SW 1271 (cell line): ENCODE measurements at places on chromosomes 6 and 20.

DNA sequence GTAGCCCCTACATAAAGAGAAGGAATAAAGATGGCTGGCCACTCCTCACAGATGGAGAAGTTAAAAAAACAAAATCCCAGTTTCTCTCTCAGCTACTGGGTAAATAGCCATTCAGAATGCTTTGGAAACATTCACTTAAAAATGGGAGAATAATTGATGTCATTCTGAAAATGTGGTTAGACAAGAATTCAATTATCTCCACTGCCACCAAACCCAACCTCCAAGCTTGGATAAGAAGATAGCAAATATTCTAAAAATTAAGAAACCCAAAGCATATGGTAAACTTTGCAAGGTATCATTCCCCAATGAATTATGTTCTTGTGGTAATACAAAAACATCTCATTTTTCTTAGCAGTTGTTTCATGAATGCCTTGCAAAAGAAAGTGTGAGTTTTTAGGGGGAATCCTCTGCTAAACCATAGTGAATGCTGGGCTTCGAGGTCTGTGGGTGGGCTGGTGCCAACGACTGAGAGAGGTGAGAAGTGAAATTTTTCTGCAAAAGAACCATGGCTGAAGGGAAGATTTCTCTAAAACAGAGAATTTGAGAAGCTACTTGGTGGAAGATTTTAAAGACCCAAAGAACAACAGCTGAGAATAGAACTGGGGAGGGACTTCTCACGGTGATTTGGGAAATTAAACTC, 497.9 kb upstream of the JARID2 start:
- DNase-seq, result no peak

- no peak for DNase-seq
Measured at GRCh38 chr6:140045116-140045515, 670.7 kb upstream of the CITED2 start.

DNA sequence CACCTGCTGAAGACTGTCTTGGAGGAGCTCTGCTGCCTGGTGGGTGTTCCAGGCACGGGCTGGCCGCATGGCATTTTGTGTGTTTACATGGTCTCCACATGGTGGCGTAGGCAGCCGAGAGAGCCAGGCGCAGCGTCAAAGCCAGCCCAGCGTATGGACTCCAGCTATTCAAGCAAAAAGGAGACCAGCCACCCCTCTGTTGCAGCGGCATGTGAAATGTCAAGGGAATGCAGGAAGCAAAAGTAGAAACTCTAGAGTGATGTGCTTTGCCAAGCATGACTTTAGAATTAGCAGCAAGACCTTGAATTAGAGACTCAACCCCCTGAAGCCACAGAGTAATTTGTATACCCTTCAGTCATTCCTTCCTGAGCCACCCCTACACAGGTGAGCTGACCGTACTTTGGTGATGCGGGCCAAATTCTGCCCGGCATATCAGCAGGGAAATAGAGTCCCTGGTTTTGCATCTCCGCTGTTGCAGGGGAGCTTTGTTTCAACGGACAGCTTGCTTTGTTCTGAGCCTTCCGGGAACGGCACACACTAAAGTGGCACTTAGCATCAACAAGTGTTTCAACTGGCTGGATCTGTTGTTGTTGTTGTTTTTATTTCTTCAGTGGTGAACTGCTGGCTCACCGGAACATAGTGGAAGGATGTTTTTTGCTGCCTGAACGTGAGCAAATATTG, 48.5 kb downstream of the FNDC1 start:
- no peak for DNase-seq

GRCh38 chr20:1718604-1719384, 61.2 kb upstream of the SIRPG start:
- DNase-seq, result no peak

- DNase-seq, result no peak
Measured at GRCh38 chr6:136228814-136229213, 21.3 kb downstream of the MTFR2 start.

DNA sequence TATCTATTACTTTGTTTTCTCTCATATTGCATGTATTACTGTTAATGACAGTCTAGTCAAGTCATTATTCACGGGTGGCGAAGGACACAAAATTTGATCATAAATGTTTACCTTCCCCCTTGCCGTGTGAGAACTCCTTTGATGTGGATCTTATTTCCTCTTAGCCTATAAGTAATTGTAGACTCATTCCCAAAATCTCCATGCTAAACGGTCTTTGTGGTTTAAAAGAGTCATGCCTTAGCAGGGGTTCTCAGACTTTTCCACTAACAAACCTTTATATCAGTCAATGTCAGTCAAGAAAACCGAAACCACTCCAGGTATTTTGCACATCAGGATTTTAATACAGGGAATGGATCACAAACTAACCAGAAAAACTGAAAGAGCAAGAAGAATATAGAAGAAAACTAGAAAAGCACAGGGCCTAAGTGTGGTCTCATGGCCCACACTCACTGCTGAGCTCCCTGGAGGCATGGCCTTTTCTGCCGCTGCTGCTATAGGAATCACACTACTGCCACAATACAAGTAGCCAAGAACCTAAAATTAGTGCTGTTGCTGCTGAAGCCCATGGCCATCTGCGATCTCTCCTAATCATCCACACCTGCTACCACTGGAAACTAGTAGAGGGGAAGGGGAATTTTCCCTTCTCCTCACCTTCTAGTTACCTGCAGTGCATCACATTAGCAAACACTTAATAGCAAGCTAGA, 186.0 kb upstream of the POU3F2 start:
- DNase-seq, result no peak

GRCh38 chr6:66866801-66867200, 1159.8 kb upstream of the EYS start:
- no peak for DNase-seq

- no peak for DNase-seq
Measured at GRCh38 chr6:36618366-36619355, 24.5 kb downstream of the SRSF3 start.

DNA sequence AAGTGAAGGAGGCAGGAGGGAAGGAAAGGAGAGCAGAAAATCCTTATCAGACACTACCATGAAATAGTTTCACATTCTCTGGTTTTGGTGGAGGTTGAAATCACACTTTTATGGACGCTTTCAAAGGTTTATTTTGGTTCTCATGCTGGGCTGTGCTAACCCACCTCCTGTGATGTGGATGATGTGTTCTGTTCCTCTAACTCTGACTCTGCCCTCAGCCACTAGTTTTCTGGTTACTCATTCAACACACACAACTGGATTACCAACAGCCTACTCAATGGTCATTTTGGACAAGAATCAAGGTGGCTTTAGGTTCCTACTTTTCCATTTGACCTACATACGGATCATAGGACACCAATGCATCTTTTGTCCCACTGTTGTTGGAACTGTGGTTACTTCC, 522.1 kb upstream of the BTBD3 start:
- DNase-seq, result no peak

- DNase-seq, result no peak
Measured at GRCh38 chr20:22418738-22419137, 165.6 kb downstream of the FOXA2 start.

DNA sequence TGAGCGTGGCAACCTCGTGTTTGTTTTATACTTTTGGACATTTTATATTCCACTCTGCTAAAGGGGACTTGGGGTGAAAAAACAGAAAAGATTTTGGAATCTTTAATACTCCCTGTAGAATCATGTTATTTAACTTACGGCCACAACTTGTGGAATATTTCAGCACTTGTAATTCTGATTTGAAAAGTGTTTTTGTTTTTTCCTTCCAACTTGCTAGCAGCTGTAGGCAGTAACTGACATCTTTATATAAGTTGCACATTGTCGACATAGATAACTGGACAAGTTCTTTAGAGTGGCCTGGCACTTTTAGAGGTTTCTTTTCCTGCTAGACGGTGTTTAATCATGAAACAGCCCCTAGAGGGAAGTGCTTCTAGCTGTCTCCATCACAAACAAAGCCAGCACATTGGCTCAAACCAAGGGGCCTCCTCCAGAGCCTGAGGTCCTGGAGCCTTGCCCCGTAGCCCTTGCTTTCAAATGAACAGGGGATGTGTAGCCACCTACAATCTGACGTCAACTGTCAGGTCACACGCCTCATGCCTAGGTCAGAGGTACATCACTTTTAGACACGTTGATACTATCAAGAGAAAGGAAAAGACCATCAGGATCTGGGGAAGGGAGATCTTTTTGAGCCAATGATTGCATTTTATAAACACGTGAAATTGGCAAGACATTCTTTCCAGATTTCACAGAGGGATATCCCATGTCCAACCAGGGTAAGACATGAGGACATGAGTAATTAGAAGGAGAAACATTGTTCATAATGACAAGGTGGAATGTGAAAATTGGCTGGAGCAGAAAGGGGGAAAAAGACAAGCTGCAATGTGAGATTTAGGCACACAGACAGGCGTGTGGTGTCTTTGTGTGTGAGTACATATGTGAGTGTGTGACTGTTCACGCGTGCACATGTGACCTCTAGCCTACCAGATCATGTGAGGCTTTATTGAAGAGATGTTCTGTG, 92.1 kb downstream of the TXNDC5 start:
- no peak for DNase-seq

DNA sequence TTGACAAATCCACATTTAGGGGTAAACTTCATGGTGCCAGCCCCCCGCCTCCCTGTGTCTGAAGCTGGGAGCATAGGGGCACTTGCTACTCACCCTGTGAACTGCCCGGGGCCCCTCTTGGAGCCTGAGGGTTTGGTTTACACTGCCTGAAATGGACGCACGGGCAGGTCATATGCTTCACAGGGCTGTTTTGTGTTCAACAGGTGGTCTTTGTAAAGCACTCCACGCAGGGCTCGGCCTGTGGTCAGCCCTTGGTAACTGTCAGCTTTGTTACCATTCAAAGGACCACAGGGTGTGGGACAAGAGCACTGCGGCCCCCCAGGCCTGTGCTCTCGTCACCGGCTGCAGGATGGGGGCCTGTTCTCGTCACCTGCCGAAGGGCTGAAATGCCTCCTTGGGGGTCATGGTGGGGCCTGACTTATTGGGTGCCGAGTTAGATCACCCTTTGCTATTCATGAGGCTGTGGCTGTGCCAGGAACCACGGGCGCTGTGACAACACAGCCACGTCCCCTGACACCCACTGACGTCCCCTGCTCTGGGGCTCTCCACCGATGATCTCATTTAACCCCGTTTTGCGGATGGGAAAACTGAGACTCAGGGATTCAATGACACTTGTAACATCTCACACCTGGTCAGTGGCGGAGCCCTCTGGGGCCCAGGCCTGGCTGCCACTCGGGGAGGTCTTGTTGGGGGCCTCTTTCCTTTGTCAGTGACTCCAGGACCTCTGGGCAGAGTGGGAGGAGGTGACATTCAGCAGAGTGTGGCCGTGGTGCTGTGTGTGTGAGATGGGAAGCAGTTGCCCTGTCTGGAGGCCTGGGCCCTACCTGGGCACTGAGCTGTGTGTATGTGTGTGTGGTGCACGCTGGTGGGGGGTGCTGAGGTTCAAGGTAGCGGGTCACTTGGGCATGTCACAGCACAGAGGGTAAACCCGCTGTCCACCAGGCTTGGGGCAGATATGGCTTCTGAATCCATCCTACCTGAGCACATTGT, 24.9 kb downstream of the ZBP1 start:
- no peak for DNase-seq

DNA sequence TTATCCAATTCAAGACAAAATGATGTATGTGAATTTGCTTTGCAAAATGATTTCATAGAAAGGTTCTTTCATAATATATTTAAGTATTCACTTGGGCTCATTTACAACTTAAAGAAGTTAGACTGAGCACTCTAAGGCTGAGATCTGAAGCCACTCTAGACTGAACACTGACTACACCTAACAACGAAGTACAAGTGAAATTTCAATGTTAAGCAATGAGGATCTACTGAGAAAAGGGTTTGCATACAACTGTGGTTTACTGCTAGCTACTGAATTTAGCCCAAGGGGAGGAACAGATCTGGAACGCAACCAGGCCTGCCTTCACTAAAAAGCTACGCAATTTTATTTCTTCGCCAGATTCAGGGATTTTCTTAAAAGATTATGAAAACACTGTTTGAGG, 106.4 kb downstream of the MBOAT1 start:
- DNase-seq, result no peak

GRCh38 chr6:122754191-122754731, 25.3 kb upstream of the FABP7 start:
- DNase-seq, result no peak

DNA sequence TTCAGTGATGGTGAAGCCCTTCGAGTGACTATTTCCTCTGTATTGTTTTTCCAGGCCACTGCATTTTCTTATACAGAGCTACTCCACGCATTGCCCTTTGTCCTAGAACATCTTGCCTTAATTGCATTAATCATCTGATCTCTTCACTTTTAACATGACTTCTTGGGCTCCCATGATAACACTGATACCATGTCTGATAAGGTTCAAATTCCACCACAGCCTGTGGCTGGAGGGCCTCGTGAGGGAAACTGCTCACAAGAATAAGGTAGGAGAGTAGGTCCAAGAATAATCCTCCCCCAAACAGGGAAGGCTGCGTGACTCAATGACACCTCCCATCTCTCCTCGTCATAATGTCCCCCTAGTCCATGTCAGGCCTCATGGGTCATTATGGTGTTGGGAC, 165.5 kb upstream of the ECI2 start:
- DNase-seq, result no peak

DNA sequence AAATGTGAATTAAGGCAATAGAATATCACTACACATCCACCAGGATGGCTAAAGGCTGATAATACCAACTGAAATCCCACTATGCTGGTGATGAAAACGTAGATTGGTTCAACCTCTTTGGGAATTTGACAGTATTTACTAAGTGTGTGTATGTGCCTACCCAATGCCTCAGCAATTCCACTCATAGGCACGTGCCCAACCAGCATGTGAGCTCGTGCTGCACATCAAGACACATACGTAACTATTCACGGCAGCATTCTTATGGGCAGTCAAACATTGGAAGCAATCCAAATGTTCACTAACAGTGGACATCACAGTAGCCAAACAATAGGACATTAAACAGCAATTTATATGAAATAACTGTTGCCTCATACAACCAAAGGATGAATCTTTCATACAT, 15.7 kb upstream of the AFDN start:
- DNase-seq, result no peak

DNA sequence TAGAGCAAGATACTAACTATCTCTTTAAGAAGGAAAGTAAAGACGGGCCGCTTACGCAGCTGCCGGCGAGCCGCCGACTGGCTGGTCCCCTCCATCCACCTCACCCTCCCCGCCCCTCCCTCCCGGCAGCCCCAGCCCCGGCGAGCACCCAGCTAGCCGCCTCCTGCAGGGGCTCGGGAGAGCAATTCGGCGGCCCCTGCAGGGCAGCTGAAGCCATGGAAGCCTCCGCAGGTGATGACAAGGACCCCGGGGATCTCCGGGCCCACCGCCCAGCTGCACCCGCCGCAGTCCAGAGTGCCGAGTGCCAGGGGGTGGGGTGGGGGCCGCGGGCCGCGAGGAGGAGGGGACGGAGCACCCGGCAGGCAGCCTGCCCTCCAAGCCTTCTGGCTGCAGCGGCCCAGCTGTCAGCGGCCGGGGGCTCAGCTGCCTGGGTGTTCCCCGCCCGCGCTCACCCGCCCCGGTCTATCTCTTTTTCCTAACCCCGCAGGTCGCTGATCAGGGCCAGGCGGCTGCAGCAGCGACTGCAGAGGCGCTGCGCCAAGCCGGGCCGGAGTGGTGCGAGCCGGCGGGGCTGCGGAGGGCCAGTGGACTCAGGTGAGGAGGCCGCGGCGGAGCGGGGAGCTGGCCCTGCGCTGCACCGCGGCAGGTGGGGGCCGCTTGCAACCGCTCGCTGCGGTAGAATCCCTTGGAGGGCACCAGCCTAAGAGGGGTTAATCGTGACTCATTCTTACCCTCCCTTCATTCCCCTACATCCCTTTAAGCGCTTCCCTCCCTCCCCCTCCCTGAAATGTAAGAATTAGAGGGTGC, at the start of gene SNPH:
TSS of gene SNPH (plus strand) at position 128 of the 807 bp plus-strand sequence. CDS start 29,946 bp downstream, outside the sequence.
- DNase-seq, result peak; percentile 45
